ENCODE measurements at places on chromosomes 16 and 17.

GRCh38 chr17:33113991-33114370, 122.3 kb downstream of the SPACA3 start:
- no peak for DNase-seq

DNA sequence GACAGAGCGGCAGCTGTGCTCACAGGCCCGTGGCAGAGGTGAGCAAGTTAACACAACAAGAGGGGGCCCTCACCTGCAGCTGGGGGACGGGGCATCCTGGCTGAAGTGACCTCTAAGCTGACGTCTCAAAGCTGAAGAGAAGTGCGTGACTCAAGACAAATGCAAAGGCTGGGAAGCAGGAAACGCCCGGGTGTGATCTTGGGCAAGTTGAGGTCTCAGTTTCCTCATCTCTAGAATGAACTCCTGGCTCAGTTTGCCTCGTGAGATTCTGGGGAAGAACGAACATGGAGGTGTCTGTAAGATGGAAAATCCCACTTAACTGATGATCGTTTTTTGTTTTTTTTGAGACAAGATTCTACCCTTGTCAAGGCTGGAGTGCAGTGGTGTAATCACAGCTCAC, 40.1 kb upstream of the C1QL1 start:
- DNase-seq, result no peak

DNA sequence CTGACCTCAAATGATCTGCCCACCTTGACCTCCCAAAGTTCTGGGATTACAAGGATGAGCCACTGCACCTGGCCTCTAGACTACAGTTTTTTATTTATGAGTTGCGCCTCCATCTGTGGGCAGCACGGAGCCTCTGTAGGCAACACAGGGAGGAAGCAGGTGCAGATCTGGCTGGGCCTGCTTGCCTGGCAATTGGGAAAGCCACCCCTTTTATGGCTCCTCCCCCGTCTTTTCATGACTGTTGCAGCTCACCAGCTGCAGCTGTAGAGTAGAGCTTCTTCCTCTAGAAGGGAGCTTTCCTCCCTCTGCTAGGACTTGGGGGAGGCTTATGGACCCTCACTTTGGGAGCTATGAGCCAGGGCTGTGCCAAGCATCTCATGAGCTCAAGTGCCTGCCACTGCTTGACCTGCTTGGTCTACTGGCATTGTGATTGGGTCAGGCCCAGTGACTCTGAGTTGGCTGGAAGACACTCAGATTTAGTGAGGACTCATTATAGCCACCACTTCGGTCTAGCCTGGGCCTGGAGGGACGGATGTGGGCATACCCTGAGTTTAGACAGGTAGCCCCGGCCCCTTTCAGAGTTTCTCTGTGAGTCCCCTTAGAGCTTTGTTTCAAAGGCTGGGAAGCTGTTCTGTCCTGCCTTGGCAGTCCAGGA, 6.9 kb upstream of the SLC7A6 start:
- DNase-seq, result peak; percentile 80

- DNase-seq, result peak; percentile 73
These were observed 718 bp downstream of the ATP2A3 start for GRCh38 chr17:3963237-3964201.

- DNase-seq, result no peak
These were observed 275.5 kb upstream of the IRX5 start for GRCh38 chr16:54655121-54655590.

- peak; percentile 45 for DNase-seq
These were observed 75.6 kb upstream of the HNF1B start for GRCh38 chr17:37820313-37820994.

DNA sequence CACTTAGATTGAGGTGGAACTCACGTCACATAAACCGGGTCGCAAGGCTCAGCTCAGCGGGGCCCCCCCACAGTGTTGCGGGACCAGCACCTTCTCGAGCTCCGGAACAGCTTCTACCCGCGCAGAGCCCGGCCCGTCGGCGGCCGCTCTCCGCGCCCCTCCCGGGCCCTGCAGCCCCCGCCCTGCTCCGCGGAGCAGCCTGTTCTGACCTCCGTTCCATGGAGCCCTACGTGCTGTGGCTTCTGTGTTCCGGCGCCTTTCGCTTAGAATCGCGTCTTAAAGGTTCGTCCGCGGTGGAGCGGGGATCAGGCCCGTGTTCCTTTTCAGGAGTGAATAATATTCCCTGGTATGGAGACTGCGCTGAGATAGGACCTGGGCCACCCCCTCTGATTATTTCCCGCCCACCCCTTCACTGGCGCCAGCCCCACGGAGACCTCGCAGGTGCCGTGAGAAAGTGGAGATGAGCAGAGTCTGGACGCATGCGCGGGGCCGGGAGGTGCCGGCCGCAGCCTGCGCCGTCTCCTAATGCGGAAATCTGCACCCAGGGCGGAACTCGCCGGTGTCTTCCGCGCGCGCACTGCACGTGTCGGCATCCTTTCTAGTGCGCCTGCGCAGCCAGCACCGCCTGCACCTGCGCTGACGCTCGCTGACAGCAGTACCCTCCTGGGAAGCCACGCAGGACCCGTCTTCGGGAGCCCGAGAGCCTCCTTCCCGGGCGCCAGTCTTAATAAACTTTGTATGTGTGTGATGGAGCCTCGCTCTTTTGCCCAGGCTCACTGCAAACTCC, 30.9 kb downstream of the ZNF778 start:
- DNase-seq, result no peak

DNA sequence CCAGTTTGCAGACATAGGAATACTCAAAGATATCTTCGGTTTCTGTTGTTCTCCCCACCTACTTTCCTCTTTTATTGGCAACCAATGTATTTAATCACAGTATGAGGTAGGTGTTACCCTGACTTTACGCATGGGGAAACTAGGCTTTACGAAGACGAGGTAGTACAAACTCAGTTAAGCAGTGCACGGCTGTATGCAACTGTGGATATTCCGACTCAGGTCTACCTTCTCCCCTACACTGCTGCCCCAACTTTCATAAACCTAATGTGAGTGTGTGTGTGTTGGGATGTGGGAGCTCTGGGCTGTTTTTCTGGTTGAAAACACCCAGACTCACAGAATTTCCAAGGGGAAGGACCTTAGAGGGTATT, 1.2 kb upstream of the GPT2 start:
- DNase-seq, result no peak

GRCh38 chr16:52834736-52835465, 217.8 kb downstream of the CHD9NB start:
- no peak for DNase-seq

- DNase-seq, result peak; percentile 78
These were observed 20.5 kb downstream of the SLC7A6 start for GRCh38 chr16:68284847-68285246.

- DNase-seq, result no peak
These were observed 225.7 kb downstream of the CDH13 start for GRCh38 chr16:82852388-82853008.

- peak; percentile 52 for DNase-seq
These were observed 51.2 kb upstream of the TOB1 start for GRCh38 chr17:50917418-50917743.

DNA sequence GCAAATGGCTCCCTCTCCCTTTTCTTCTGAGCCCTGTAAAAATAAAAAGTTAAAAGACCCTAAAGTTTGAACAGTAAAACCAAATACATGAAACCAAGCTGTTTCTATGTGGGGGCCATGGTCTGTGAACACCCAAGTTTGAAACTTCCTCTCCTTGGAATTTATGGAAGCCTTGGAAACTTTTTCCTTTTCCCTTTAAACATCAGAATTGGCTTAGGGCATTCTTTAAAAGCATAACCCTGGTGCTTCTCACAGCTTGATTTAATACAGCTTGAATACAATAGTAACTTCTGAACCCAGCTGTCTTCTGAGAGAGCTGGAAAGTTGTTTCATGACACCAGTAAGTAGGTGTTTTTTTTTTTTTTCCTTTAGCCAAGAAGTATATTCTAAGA, 26.5 kb downstream of the NKD1 start:
- no peak for DNase-seq

GRCh38 chr17:5588584-5588983, 4.3 kb upstream of the NLRP1 start:
- DNase-seq, result no peak

- no peak for DNase-seq
These were observed 54.7 kb upstream of the CDH11 start for GRCh38 chr16:65176603-65177002.

GRCh38 chr16:21940570-21940969, 12.6 kb upstream of the UQCRC2 start:
- no peak for DNase-seq

GRCh38 chr16:56801762-56802161, 63.2 kb upstream of the SLC12A3 start:
- no peak for DNase-seq
